ENCODE measurements at places on chromosomes 5 and 9. TPM values are rescaled to one million over a fixed set of nuclear protein-coding genes. Genes with fewer than 3 reads are reported as not detected.

The SLC6A7 gene
- total RNA-seq: not detected

DNA sequence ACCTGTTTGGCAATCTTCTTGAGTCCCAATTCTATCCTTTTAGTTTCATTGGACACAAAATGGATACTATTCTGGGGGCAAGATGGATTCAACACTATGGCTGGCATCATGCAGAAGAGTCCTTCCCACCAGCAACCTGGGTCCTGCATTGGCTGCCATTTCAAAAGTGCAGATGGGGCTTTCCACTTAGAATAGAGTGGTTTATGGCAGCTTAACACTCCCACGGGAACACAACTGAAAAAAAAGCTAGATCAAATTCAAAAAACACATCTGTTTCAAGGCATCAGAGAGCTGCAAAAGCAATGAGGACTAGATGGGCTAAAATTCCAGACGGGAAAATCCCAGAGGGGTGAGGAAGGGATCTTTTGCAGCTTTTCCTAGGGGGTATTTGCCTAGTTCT, 11.2 kb upstream of the HMHB1 start:
- DNase-seq: no peak

- no peak for DNase-seq
Measured at GRCh38 chr5:73797132-73797510, 171.1 kb downstream of the ARHGEF28 start.

DNA sequence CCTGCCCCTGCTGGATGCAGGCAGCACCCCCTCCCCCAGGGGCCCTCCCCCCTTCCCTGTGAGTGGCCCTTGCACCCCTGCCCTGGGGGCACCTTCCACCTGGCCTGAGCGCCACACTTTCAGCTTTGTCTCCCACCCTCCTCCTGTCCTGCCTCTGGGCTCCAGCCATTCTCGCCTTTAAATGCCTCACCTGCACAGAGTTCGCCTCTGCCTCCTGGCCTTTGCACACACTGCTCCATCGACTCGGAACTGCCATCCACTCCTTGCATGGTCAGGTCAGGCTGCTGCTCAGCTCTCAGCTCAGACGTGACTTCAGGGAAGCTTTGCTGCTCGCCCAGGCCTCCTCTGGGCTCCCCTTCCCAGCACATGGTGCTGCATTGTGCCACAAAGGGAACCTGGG, 10.2 kb downstream of the FAM163B start:
- DNase-seq: no peak

The SLF1 gene
- 6.2 TPM for total RNA-seq

GRCh38 chr5:61180886-61181285, 18.6 kb upstream of the SMIM15 start:
- DNase-seq: no peak

DNA sequence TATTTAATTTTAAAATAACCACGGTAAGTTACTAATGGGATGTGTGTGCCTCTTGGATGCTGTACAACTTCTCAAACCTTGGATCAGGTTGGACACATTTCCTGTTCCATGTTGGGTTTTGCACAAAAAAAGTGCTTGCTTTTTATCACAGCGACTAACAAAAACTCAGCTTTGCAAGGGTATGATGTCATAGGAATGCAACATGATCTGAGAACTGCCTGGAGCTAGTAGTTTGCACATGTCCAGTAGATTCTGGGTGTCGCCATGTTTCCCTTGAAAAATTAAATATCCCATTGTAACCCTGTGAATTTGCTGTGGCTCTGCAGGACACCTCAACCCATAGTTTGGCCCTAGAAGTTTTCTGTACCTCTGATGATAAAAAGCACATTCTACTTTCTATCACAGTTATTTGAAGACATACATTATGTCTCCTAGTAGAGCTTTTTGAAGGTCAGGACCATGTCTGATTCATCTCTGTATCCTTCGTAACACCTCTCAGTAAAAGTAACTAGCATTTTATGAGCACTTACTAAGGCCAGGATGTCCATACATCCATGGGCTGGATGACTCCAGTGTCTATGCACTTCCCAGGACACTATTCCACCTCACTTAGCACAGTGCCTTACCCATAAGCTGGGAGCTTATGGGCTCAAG, 11.5 kb upstream of the FRMPD1 start:
- DNase-seq: no peak
